Activated CD4-positive, alpha-beta T cell treated with anti-CD3 and anti-CD28 coated beads, Interleukin-2, amount 50 U/mL, for 16 hours (primary cell): ENCODE measurements at places on chromosomes 13 and 19.
A peak's percentile ranks its signal among the peaks of the same experiment; 100 is the strongest.

GRCh38 chr19:5700455-5701092, 10.5 kb downstream of the RPL36 start:
- DNase-seq, result no peak

DNA sequence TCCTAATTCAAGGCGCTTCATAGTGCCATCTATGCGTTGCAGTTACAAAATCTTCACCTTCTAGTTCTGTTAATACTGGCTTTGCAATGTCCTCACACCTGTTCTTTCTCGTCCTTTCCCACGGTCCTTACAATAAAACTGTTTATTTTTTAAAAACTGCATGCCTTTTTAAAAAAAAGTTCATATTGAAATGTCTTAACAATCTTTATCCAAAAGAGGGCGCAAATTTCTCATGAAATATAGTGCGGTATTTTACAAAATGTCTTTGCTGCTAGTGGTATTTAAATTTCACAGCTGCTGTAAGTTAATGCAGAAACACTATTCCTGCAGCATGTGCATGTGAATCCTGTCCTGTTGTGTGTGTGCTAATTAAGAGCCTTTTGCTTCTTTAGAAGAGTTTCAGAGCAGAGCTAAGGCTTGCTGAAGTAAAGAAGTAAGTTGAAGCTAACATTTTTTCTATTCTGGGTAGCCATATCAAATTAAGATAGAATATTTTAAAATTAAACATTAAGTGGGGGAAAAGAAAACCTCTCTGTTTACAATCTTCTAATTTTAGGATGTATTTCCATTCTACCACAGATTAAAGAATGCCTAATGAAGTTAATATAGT, 15.8 kb upstream of the CLDN10 start:
- peak; percentile 6 for DNase-seq

- DNase-seq, result peak; percentile 89
Observed at GRCh38 chr19:58575183-58576041, 2.3 kb upstream of the MZF1 start.

DNA sequence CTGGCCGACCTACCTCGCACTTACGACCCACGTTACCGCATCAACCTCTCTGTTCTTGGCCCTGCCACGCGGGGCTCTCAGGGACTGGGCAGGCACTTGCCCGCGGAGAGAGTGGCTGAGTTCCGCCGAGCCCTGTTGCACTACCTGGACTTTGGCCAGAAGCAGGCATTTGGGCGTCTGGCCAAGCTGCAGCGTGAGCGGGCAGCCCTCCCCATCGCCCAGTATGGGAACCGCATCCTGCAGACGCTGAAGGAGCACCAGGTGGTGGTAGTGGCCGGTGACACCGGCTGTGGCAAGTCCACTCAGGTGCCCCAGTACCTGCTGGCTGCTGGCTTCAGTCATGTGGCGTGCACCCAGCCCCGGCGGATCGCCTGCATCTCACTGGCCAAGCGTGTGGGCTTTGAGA, 4.2 kb downstream of the DHX34 start:
- DNase-seq, result no peak

DNA sequence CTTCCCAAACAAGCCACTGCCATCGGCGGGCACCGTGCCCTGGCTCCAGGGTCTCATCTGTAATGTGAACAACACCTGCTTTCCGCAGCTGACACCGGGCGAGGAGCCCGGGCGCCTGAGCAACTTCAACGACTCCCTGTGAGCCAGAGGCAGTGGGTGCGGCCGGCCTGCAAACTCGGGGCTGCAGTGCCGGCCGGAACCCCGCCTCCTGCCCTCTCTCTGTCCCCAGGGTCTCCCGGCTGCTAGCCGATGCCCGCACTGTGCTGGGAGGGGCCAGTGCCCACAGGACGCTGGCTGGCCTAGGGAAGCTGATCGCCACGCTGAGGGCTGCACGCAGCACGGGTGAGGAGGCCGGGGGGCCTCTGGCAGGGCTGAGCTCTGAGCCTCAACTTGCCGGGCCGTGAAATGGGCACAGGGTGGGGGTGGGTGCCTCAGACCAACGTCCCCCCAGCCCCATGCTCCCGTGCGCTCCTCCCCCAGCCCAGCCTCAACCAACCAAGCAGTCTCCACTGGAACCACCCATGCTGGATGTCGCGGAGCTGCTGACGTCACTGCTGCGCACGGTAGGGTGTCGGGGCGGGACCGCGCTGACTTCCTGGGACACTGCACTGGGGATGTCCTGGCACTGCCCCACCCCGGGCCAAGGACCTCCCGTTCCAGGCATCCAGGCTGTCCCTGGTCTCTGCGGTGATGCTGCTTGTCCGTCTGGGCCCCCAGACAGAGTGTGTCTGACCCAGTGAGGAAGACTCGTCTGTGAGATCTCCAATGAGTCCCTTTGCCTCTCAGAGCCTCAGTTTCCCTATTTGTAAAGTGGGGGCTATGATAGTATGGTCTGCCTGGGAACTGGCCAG, 2.2 kb downstream of the ABCA7 start:
- DNase-seq, result no peak

DNA sequence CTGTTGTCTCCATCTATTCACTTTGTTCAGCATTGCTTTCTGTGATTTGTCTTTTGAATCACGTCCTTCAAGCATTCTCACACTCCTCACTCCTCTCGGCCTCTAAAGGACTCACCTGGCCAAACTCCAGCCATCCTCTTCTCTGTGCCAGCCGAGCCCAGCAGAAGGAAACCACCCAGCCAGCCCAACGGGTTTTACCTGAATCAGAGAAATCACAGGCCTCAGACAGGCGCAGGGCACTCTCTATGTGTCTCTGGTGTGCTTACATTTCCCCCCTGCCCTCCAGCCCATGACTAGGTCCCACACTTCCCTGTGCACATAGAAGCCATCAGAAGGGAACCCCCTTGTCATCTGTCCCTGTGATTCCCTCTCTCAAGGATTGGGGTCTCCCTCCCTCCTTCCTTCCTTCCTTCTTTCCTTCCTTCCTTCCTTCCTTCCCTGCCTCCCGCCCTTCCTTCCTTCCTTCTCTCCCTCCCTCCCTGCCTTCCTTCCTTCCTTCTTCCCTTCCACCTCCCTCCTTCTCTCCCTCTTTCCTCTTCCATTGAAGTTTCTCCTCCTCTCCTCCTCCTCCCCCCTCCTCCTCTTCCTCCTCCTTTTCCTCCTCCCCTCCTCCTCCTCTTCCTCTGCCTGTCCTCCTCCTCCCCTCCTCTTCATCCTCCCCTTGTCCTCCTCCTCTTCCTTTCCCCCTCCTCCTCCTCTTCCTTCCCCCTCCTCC, 8.8 kb upstream of the ZNF541 start:
- no peak for DNase-seq

DNA sequence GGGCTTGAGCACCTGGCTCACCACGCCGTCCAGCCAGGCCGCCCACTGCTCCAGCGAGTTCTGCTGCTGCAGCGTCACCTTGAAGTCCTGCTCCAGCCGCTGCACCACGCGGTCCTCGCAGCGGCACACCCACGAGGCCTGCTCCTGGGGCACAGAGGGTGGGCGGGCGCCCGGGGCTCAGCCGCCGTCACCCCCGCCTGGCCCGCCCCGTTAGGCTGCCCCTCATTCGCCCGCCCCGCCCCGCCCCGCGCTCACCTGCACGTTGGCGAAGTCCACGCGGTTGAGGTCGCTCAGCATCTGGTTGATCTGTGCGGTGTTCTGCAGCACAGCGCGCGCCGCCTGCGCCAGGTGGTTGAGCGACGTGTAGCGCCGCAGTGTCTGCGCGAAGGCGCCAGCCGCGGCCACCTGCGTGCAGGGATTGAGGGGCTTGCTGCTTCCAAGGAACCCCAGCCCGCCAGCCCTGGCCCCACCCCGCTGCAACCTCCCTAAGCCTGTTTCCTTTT, 11.3 kb downstream of the DCAF15 start:
- no peak for DNase-seq

DNA sequence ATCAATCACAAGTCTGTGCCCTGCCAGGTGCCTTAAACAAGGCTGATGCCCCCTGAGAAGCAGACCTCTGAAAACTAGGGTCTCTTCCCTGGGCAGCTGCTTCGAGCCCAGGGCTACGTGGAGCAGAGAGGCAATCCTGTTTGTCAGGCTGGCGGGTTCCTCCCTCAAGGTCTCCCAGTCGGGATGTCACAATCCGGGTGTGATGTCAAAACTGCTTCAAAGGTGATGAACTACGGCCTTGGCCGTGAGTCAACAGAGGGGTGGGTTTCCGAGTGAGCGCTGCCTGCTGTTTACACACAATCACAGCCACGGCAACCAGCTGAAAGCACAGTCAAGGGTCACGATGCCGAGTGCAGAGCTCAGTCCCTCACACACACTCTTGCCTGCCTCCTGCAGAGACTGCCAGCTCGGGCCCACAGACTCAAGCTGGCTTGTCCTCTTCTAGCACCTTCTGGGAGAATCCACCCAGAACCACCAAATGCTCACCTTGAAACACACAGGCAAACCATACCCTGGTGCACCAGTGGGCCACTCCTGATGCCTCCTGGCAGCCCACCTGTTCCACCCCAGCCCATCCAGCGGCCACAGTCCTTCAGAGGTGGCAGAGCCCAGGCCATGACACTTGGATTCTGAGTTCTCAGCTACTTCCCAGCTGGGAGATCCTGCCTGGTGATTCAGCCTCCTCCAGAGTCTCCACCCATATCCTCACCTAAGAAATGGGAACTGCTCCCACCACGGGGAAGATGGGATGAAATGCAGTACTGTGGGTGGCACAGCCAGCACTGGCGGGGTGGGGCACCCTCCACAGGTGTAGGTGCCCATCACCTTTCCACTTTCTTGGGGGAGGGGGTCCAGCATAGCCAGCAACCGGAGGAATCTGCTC, 6.8 kb downstream of the ELL start:
- DNase-seq, result no peak

DNA sequence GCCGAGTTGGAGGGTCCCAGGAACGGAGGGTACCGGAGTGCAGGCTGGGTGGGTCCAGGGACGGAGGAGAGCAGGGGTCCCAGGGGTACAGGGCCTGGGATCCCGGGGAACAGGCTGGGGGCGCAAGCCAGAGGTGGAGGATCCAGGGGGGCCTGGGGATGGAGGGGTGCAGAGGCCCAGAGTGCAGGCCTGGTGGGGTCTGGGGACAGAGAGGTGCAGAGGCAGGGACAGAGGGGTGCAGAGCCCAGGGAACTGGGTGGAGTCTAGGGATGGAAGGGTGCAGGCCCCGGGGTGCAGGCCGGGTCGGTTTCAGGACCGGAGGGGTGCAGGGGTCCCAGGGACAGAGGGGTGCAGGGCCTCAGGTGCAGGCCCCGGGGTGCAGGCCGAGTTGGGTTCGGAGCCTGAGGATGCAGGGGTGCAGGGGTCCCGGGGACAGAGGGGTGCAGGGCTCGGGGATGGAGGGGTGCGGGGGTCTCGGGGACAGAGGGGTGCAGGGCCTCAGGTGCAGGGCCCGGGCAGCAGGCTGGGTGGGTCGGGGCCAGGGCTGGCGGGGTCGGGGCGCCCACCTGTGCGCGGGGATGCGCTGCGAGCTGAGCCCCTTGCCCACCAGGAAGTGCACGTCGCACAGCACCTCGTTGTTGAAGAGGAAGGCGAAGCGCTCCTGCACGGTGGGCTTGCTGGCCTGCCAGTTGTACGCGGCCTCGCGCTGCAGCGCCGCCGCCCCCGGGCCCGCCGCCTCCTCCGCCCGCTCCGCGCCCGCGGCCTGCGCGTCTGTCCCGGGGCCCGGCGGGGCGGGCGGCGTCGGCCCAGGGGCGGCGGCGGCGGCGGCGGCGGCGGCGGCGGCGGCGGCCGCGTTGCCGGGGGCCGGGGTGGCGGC, 545 bp downstream of the BTBD2 start:
- DNase-seq, result no peak

GRCh38 chr13:43935878-43936277, 56.2 kb downstream of the LACC1 start:
- no peak for DNase-seq

DNA sequence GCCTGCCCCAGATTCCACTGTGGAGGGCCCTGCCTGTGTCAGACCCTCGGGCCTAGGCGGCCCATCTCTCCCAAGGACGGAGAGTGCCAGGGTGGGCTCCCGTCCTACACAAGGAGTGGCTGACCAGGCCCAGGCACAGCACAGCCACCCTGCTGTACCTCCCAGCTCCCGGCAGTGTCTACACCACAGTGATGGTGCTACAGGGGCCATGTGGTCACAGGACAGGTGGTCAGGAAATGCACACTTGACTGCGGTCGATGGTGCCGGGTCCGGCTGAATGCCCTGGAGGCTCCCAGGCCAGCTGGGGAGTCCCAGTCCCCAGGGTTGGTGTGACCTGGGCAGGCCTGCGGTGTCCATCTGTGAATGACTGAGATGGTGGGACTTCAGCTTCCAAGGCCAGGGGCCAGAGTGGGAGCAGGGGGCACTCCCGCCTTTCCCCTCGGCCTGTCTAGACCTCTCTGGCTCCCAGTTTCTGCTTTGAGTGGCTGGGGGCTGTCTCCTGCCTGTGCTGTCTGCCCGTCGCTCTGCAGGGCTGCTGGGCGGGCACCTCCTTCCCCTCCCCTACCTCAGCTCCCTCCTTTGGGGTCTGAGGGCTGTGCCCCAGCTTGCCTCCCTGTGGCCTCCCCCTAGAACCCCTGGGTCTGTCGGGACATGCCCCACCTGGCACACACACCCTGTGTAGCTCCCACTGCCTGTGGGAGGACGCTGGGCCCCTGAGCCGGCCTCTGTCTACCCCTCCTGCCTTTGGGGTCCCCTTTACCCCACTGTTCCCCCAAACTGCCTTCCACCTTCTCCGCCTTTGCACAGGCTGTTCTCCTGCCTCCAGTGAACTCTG, 12.5 kb downstream of the DDA1 start:
- no peak for DNase-seq

DNA sequence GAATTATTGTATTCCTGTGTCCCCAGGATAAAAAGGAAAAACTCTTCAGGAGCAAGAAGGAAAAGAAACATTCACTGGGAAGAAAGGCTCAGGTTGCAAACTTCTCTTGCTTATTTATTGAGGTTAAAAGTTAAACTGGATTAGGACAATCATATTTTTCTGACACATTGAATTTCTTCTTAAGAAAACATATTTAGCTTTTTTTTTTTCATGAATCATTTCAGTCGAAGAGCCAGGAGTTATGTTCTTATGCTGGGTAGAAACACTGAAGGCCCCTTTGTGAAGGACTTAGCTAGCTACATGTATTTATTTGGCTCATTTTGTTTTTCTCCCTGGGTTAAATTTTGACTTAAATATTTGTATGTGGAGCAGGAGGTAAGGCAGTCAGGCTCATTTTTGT, 434.0 kb downstream of the KLF5 start:
- no peak for DNase-seq

DNA sequence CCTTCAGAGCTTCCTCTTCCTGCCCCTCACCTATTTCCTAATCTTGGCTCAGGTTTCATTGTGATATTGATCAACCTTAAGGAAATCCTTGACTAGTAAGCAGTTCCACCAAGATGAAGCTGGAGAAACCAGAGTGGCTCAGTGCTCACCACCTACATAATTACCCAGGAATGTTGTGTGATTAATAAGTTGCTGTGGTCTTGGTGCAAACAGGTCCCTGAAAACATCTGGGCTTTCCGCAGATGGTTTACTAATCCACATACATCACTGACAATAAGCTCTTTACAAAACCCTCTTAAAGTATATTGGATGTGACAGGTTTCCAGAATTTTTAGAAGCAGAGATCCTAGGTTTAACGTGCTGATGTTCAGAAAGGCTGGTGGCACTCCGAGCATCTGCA, 8.6 kb upstream of the SERP2 start:
- no peak for DNase-seq
